ENCODE measurements at places on chromosomes 6 and 20.

- DNase-seq = no peak
These were observed 7.1 kb downstream of the TRIM26 start for GRCh38 chr6:30206152-30206551.

DNA sequence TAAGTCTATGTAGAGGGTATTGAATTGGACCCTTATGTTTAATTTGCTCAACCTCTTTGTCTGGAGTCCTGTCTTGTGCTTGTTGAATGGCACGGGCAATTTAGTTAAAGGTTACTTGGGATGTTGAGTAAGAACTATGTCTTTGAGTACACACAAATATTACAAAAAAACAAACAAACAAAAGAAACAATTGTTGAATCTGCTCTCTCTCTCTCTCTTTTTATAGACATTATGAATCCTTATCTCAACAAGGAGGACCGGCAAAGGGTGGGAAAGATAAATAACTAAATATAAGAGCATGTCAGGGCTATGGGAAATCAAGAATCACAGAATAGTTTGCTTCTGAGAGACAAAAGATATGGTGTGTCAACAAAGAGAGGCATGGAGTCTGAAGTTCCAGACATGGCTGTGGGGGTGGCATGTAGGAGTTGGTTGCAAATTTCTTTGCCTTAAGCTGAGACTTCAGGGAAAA lies 608.6 kb downstream of the UTRN start:
- DNase-seq = no peak

- DNase-seq = no peak
These were observed 64.8 kb upstream of the NAA20 start for GRCh38 chr20:19952392-19952791.

GRCh38 chr6:22024973-22025467 lies 271.8 kb downstream of the PRL start:
- DNase-seq = no peak

DNA sequence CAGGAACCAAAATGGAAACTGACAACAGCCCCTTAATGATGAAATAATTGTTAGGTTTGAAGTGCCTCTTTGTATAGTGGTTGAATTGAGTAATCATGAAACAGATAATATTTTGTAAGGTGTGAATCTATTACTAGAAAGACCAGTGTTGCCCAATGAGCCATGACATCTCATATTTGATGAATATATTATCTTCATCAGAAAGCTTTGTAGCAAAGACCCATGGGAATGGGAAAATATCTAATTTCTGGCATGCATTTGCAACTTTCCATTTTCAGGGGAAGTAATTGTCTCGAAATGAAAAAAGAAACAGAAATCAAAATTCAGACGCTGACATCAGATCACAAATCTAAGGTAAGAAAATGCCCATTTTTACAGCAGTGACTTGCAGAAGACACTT lies 57.3 kb upstream of the LAMP5 start:
- no peak for DNase-seq

Measured in cerebellum (tissue), 4 donors.